ENCODE measurements at places on chromosomes 6 and 20.

GRCh38 chr20:10504994-10505730 lies 70.1 kb downstream of the SLX4IP start:
- DNase-seq = no peak

- DNase-seq = no peak
Observed at GRCh38 chr6:77124604-77125003, 338.7 kb downstream of the HTR1B start.

DNA sequence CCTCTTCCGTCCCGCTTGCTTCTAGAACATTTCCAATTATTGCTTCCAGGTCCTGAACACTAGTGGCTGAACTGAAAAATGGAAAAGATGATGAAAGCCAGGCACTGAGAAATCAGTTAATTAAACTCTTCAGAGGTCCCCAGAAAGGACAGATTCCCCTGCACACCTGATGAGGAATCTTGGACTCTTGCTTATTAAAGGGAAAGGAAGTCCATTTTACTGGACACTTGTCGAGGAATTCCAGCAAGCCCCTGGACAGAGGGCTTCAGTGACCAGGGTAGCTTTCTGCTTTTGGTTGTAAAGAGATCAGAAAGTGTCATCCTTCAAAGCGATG lies 47.8 kb upstream of the CDYL start:
- no peak for DNase-seq

DNA sequence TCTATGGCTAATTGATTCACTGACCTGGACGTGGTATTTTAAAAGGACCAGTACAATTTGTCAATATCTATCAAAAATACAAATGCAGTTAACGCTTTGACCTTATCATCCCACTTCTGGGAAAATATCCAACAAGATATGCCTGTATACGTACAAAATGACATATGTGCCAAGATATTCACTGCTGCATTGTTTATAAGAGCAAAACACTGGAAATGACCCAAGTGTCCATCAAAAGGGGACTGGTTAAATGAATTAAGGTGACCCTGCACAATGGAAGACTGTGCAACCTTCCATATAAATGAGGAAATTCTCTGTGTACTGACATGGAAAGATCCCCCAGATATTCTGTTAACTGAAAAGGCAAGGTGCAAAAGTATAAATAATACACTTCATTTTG lies 13.9 kb downstream of the TRAM2 start:
- DNase-seq = no peak

- DNase-seq = no peak
Observed at GRCh38 chr6:99016355-99016754, 68.6 kb upstream of the FBXL4 start.

GRCh38 chr20:19642860-19643259 lies 115.2 kb upstream of the RIN2 start:
- DNase-seq = no peak

DNA sequence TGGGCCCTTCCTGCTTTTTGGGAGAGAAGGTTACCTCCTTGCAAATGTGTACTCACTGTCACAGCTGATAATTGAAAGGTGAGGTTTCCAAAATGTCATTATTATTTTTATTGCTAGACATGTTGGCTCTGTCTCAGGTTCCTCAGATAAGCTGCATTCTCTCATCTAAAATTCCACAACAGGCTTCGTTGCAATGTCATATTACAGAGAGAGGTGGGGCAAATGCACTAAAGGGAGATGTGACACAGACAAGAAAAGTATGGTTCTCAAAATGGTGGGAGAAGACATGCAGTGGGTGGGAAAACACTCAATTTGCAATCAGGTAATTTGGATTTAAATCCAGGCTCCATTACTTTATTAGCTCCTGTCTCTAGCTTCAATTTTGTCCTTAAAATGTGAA lies 256.4 kb upstream of the POU3F2 start:
- no peak for DNase-seq

DNA sequence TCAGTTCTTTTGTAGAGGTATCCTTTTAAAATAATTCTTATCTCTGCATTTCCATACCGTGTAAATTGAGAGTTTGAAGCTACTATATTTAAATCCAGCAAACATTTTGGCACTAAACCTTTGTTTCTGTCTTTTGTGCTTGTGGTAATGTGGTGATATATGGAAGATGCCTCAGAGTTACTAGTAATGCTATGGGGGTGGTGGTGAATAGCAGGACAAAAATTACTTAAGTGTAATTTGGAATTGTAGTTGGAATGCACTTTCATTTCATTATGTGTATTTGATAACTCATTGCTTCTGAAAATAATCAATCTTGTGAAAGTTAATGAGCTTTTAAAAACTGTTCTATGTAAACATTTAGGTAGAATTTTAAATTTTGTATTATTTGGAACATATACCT lies 404.5 kb downstream of the PHF3 start:
- no peak for DNase-seq

GRCh38 chr6:11744753-11745152 lies 33.9 kb downstream of the ADTRP start:
- no peak for DNase-seq

Measured in iPS DF 6.9 (cell line).